ENCODE measurements at places on chromosomes 1 and 21.

DNA sequence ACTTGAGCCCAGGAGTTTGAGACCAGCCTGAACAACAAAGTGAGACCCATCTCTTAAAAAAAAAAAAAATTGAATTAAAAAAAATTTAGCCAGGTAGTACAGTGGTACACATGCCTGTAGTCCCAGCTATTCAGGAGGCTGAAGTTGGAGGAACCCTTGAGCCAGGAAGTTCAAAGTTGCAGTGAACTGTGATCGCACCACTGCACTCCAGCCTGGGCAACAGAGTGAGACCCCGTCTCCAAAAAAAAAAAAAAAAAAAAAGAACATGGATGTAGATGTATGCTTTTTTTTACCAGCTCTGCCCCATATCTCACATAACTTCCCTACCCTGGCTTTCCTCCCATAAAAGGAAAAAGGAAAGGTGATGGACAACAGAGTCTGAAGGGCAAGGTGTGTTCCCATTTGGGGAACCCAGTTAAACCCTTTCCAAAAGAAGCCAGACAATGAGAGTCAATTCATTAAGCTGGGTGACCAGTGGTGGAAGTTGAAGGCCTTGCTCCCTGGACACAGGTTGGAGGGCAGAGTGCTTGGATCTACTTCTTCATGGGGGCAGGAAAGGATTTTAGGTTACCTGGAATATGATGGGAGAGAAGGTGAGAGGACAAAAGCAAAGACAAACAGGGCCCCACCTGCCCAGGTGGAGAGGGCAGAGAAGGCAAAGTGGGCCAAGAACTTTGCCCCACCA is 2.9 kb downstream of the KRTCAP2 start:
- no peak for DNase-seq

DNA sequence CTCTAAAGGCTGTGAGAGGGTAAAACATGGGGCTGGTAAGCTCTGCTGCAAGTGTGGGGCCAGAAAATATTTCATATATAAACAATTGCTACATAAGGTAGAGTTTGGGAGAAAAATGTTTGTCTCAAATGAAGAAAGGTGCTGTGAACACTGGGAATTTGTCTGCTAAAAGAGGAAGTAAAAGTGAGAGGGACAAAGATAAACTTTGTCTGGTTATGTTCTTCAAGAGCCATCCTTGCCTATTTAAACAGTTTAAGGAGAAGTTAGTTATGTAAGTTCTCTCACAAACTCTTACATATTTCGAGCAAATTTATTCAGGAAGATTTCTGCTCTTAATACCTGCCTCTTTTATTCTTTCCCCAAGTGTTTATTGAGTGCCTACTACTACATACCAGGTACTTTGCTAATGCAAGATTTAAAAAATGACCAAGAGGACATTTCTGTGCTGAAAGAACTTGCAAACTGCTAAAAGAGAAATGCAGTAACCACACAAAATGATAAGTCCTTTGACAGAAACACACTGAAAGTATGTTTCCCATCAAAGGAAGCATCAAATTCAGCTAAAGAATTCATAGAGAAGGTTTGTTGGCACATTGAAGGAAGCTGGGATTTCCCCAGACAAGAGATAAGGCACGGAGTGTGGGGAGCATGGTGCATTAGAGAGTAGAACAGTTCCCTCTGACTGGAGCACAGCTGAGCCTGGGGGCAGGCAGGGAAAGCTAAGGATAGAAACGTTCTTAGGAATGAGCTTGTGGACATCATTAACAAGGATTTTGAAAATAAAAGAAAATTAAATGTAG is 549.1 kb downstream of the PTBP2 start:
- no peak for DNase-seq

DNA sequence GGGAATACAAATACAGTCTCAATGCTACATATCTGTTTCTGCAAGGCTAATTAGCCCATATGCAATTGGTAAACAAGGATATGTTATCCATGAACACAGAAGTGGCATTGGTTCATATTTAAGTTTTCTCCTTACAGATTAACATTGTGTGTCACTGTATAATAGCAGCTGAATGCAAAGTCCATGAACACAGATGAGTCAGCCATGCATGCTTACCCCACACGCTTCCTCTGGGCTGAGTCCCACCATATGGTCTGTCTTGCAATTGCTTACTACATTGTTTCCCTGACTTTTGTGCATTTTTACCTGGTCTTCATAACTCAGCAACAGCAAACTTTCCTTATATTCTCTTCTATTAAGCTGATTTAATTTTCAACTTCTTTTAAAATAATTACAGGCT is 41.5 kb upstream of the TSNAX start:
- DNase-seq: no peak

GRCh38 chr1:231938211-231938610 is 311.6 kb downstream of the DISC1 start:
- no peak for DNase-seq

- DNase-seq: no peak
Observed at GRCh38 chr1:16398371-16398953, 31.4 kb downstream of the SZRD1 start.

GRCh38 chr1:39178541-39179431 is 25.7 kb upstream of the MACF1 start:
- peak; percentile 78 for DNase-seq

DNA sequence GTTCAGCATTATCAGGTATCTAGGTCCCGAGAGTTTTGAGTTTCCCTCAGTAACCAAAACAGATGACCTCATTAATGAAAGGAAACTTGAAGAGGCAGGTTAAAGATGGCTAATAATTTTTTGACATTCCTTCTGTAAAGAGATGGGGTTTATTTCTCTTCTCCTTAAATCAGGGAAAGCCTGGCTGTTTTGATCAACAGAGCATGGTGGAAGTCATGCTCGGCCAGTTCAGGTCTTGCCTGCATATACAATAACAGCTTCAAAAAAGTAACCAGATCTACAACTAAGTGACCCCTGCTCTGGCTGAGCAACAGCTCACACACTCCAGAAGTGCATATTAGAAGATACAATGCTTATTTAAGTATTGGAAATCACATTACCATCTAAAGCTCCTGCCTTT is 36.6 kb upstream of the POU2F1 start:
- no peak for DNase-seq

GRCh38 chr1:15352128-15352957 is 57.3 kb upstream of the EFHD2 start:
- peak; percentile 60 for DNase-seq

- no peak for DNase-seq
Observed at GRCh38 chr1:187605736-187606135, 777.0 kb downstream of the PLA2G4A start.

GRCh38 chr1:17991996-17992395 is 115.6 kb upstream of the IGSF21 start:
- peak; percentile 42 for DNase-seq

DNA sequence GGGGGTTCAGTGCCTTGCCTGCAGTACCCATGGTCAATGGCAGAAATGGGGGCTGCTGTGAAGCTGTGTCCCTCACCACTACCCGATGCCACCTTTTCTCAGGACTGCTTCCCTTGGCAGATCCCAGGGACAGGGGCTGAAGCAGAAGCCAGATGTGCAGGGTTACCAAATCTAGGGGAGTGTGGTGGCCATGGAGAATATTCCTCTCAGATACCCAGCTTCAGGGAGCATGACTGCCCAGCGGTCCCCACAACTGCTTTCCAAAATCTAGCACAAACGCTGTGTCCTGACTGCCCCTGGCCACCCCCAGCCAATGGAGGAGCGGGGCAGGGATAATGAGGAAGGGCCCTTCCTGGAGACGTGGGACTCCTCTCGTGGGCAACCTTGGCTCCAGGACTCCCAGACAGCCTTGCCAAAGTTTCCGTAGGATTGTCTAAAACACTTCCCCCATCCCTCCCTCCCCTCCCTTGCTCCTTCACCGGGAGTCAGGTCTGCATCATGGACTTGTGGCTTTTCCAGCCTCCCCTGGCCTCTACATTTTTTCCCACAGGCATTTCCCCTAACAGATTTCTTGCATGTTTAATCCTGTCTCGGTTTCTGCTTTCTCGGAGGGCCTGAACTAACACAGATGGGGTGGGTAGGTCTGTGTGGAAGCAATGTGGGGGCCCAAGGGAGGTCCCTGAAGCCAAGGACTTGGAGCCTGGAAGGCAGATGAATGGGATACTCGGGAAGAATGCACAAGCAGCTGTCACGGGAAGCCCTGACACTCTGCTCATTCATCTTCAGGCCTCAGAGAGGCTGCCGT is 80.5 kb downstream of the OMA1 start:
- no peak for DNase-seq

All from mesendoderm (in vitro differentiated cells).